ENCODE measurements at places on chromosomes 1 and 21.
A peak's percentile ranks its signal among the peaks of the same experiment; 100 is the strongest.

DNA sequence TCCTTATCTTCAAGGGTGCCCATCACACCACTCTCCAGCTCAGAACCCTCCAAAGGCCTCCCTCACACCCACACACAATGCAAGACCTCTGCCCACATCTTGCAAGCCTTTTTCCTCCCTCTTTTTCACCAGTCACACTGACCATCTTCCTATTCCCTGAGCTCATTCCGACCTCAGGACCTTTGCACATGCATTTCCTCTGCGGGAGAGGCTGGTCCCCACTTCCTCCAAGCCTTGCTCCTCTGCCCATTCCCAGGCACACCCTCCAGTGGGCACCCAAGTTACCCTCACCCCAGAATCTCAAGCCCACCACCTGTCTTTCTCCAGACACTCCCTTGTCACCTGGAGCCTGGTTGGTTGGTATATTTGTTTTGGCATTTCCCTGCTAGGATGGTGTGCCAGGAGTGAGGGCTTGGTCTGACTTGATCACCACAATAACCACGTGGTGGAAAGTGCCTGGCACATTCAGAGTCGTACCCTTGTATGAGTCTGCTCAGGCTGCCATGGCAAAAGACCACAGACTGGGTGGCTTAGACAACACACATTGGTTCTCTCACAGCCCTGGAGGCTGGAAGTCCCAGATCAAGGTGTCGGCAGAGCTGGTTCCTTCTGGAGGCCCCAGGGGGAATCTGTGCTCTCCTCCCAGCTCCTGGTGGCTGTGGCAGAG is 13.2 kb downstream of the MX2 start:
- no peak for DNase-seq

- DNase-seq: no peak
Measured at GRCh38 chr1:213287987-213288386, 236.9 kb downstream of the RPS6KC1 start.

- DNase-seq: no peak
Measured at GRCh38 chr1:117178756-117179155, 32.0 kb downstream of the VTCN1 start.

GRCh38 chr1:245599371-245600174 is 444.8 kb downstream of the KIF26B start:
- peak; percentile 60 for DNase-seq

- DNase-seq: no peak
Measured at GRCh38 chr21:31255896-31256295, 88.2 kb downstream of the TIAM1 start.

DNA sequence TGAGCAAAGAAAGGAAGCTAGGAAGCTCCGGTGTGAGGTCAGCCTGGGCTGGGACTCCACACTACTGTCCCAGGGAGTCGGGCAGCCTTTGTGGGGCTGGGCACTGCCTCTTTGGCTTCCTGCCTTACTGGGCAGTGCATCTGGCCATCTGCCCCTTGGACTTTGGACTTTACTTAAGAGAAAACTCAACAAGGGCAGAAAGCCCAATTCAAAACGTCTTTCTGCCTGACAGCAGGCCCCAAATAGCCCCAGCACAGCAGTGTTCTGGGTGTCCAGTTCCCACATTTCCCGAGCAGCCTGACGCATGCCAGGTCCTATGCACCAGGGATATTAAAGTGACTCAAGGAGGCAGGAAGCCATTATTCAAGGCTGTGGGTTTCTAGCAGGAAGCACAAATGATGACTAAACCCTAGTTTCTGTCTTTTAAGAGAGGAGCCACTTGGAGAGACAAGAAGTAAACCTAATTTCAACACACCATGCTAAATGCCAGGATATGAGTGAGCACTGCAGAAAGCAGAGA is 37.9 kb upstream of the EDEM3 start:
- DNase-seq: peak; percentile 41

DNA sequence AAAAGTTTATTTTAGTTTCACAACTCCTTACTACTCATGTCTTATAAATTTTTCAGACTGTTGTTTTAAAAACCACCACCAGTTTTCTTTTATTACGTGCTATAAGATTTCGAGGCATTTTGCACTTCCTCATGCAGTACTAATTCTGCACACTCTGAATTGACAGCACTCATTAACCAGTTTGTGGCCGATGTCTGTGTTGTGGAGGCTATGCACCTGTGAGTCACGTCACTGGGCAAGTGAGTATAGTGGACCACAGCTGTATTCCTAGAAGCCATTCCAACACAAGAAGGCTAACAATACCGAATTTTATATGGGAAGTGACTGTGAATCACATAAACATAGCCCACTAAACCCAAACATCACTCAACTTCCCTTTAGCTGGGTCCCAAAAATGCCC is 21.0 kb upstream of the SPATA6 start:
- DNase-seq: no peak

- DNase-seq: no peak
Measured at GRCh38 chr1:243605604-243606003, 244.4 kb downstream of the AKT3 start.

DNA sequence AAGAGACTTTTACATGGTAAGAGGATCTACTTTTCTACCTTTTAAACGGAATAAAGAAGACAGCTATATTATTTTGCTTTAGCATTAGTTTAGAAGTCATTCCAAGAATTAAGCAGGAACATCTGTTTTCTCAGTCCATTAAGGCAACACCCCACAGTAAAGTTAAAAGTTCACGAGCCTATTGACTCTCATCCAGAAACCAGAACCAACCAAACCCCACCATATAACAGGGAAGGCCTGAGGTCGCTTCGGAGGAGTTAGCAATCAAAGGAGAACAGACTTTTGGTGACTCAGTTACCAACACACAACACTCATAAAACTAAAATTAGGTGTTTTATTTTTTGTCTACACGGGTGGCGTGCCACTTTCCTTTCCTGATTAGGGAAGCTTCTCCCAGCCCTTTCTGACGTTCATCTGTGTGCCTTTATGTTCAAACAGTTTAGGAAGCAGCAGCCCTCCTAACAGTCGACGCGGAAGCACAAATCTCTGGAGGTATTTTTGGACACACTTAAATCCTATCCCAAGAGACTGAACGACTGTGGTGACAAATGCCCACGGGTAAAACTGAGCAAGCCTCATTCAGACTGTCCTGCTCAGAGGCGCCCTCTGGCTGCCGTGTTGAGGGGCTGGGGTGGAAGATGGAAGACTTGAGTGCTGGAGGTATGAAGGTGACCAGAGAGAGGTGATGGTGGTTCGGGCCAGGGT is 8.6 kb upstream of the PLA2G2C start:
- peak; percentile 49 for DNase-seq

GRCh38 chr1:31155216-31155806 is 84.4 kb downstream of the NKAIN1 start:
- DNase-seq: peak; percentile 12

Data from dorsolateral prefrontal cortex (tissue), 122 donors.